Spinal cord (tissue), 10 donors: ENCODE measurements at places on chromosomes 3 and 15. TPM values are rescaled to one million over a fixed set of nuclear protein-coding genes. Genes with fewer than 3 reads are reported as not detected.
A peak's percentile ranks its signal among the peaks of the same experiment; 100 is the strongest.

Gene AMT
- total RNA-seq, result 16.4 TPM

Gene SHF
- total RNA-seq, result 29.1 TPM

Gene ZPLD1
- total RNA-seq, result 0.11 TPM

Gene TMEM108
- total RNA-seq, result 12.5 TPM

Gene CLSTN2
- total RNA-seq, result 44.5 TPM

Gene ATP10A
- 4.6 TPM for total RNA-seq

Gene EIF2A
- 85.0 TPM for total RNA-seq

Gene SLC15A2
- total RNA-seq, result 24.2 TPM

Gene LYZL4
- total RNA-seq, result not detected

Gene PLA2G4D
- total RNA-seq, result 0.06 TPM

Gene SLC9A9
- 39.7 TPM for total RNA-seq

Gene NPAP1
- total RNA-seq, result 0.69 TPM

Gene ADAMTS7
- total RNA-seq, result 4.9 TPM

Gene DISP2
- 13.3 TPM for total RNA-seq

Gene FGF12
- total RNA-seq, result 113 TPM

Gene APEH
- 100 TPM for total RNA-seq

GRCh38 chr15:89077750-89078149 is 10.5 kb upstream of the ABHD2 start:
- no peak for DNase-seq

DNA sequence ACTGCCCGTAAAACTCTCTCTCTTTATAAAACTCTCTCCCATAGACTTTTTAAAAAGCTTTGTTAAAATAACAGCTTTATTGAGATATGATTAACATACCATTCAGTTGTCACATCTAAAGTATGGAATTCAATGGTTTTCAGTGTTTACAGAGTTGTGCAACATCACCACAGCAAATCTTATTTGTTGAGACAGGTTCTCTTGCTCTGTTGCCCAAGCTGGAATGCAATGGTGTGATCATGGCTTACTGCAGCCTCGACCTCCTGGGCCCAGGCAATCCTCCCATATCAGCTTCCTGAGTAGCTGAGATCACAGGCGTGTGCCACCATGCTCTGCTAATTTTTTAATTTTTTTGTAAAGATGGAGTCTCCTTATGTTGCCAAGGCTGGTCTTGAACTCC is 35.9 kb upstream of the TRAK1 start:
- DNase-seq, result no peak

DNA sequence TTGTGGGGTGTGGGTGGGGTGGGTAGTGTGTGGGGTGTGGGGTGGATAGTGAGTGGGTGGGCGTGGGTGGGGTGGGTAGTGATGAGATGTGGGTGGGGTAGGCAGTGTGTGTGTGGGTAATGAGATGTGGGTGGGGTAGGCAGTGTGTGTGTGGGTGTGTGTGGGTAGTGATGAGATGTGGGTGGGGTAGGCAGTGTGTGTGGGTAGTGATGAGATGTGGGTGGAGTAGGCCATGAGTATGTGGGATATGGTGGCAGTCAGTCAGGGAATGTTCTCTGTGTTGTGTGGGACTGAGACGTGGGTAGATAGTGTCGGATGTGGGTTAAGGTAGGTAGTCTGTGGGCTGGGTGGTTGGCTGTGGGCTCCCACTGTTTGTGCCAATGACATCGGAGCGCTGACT is 7.1 kb downstream of the MINAR1 start:
- DNase-seq, result no peak

DNA sequence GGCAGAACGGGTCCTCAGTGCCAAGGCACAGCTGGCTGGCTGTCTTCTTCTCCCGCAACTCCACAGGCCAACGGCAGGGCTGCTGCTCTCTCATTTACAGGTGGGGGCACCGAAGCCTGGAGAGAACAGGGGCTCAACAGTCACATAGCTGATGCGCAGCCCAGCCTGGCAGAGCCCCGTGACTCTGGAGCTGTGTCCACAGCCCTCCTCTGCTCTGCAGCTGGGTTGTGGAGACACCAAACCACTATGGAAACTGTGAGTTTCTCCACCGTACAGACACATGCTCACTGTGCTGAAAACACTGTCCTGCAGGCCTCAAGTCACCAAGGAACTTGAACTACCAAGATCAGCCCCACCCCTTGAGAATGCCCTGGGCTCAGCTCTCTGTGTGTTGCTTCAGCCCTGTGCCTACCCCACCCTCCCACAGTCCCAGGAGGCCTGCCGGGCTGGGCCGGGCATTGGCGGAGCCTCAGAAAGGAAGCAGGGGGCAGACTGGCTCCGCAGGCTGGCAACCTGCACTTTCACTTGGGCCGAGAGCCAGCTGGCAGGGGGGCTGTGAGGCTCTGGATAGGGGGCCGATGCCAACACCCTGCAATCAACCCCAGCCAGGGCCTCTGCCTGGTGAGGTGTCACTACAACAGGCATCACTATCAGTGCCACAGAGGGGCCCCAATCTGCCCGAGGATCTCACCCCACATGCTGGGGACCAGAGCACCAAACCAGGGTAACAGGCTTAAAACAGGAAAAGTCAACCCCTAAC is 113.7 kb upstream of the RPL32 start:
- no peak for DNase-seq

DNA sequence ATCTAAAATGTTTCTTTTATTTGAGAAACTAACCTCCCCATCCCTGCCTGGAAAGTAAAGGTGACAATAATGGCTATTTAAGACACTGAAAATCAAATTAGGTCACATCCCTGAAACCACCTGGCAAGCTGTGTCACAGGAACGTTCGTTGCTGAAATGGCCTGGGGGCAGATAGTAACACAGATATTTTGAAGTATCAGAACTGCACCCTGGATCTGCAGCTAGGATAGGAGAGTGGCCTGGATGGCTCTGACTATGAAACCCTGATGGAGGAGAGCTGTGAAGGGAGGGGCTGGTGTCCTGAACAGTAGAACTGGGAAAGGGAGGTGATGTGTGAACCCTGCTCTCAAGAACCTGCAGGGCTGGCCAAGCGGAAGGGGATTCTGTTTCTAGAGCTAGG is 648.3 kb upstream of the CFAP20DC start:
- DNase-seq, result no peak

GRCh38 chr15:73986055-73986775 is 5.9 kb downstream of the STOML1 start:
- no peak for DNase-seq

DNA sequence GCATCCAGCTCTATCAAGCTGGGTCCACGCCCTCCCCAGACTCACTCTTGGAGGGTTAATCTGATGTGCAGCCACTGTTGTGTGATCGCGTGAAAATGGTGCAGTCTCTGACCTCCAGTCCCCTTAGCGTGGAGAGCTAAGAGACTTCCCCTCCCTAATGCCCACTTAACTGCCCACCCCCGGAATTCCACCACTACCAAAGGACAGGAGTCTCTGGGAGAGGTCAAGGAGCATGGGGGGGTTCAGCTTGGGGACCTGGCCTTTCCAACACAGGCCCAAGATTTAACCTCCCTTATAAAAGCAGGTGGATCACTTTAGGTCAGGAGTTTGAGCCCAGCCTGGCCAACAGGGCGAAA is 48.8 kb downstream of the CCDC12 start:
- no peak for DNase-seq

- DNase-seq, result no peak
These were observed 356.8 kb downstream of the FOXP1 start for GRCh38 chr3:71226565-71227269.

- no peak for DNase-seq
These were observed 27.7 kb downstream of the MAGI1 start for GRCh38 chr3:66010739-66011655.

DNA sequence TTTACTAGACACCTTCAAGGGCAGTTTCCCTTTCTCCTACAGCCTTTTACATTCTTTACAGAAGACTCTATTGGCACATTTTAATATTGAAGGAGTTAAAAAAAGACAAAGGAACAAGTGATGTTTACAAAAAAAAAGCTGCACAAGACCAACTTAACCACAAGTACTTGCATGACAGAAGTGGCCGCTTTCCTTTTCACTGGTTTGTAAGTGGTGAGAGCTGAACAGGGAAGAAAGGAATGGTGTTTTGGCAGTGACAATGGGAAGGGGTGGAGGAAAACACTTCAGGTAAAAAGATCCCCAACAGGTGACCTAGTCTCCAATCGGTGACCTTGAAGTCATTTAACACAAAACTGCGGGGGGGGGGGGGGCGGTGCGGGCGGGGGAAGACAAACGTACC is 1.1 kb downstream of the WDR72 start:
- no peak for DNase-seq

DNA sequence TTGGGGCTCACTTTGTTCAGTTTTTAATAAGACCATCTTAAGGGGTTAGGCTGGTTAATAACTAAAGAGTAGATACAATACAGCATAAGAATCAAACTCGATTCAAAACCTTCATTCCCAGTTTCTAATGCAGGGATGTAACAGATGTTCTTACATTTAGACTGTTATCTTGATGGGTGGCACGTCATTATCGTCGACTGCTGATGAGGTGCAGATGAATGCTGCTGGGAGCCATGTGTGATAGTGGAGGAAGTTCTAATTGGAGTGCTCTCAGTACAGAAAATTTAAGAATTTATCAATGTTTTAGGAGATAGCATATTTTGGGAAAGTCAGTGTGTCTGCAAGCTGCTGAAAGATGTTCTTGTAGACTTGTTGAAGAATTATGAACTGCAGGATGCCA is 331.5 kb downstream of the PTPRG start:
- peak; percentile 71 for DNase-seq

GRCh38 chr15:40010686-40011085 is 28.3 kb downstream of the SRP14 start:
- DNase-seq, result no peak

GRCh38 chr15:71752604-71753289 is 57.6 kb upstream of the NR2E3 start:
- DNase-seq, result no peak

DNA sequence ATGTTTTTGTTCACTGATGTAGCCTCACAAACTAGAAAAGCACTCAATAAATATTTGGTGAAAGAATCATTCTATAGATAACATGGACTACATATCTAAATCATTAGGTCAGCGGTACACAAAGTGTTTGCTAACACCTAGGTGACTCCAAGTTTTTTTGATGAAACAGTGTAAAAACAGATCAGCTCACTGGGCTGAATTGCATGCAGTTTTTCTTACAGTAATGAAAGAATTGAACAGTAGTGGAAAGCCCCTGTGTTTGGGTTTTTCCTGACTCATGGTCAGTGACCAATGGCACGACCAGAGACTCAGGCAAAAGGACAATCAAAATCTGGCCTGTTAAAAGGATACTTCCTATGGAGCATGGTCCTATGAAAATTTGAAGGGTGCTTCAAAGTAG is 384.3 kb upstream of the EPHA6 start:
- DNase-seq, result no peak

- no peak for DNase-seq
These were observed 99.5 kb downstream of the ZNF621 start for GRCh38 chr3:40624189-40624769.

- DNase-seq, result peak; percentile 31
These were observed 45.9 kb downstream of the CHDH start for GRCh38 chr3:53800041-53800906.

DNA sequence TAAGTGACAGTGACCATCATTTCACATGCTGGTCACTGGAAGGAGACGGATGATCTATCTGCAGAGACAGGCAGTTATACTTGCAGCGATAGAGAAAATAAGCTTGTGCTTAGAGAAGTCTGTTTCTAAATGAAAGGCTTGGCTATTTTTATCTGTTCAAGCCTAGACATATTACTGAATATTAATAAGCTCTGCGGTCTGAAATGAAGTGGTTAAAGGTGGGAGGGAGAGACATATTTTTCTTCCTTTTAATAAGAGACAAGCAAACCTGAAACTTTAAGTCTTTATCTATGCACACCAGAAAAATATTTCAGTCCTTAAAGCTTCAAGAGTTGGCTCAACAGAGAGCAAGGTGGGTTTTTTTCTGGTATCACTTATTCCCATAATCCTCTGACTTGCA is 99.0 kb downstream of the CD200R1L start:
- no peak for DNase-seq

DNA sequence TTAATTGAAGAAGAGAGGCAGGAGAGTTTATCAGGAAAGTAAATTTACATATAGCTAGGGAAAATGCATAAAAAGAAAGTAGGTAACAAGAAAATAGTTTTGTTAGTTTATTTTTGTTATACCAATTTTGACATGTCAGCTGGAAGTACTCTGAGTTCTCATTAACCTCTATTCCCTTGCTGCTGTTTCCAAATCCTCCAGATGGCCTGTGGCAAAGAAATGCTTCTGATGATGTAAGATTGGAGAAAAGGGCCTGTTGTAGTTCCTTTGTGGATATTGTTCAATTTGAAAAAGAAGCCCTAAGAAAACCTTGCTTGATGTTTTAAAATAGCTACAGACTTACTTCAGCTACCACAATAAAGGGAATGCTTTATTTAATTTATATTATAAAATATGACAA is 192.9 kb upstream of the SLITRK3 start:
- no peak for DNase-seq

GRCh38 chr15:77782691-77783090 is 150.0 kb upstream of the LINGO1 start:
- no peak for DNase-seq

- no peak for DNase-seq
These were observed 177.5 kb upstream of the CGNL1 start for GRCh38 chr15:57198654-57199291.

GRCh38 chr3:168847291-168847883 is 751.7 kb upstream of the GOLIM4 start:
- DNase-seq, result peak; percentile 52

GRCh38 chr15:89416339-89417183 is 79.8 kb downstream of the RHCG start:
- peak; percentile 92 for DNase-seq

- DNase-seq, result no peak
These were observed 172.8 kb downstream of the USP13 start for GRCh38 chr3:179825527-179826246.

DNA sequence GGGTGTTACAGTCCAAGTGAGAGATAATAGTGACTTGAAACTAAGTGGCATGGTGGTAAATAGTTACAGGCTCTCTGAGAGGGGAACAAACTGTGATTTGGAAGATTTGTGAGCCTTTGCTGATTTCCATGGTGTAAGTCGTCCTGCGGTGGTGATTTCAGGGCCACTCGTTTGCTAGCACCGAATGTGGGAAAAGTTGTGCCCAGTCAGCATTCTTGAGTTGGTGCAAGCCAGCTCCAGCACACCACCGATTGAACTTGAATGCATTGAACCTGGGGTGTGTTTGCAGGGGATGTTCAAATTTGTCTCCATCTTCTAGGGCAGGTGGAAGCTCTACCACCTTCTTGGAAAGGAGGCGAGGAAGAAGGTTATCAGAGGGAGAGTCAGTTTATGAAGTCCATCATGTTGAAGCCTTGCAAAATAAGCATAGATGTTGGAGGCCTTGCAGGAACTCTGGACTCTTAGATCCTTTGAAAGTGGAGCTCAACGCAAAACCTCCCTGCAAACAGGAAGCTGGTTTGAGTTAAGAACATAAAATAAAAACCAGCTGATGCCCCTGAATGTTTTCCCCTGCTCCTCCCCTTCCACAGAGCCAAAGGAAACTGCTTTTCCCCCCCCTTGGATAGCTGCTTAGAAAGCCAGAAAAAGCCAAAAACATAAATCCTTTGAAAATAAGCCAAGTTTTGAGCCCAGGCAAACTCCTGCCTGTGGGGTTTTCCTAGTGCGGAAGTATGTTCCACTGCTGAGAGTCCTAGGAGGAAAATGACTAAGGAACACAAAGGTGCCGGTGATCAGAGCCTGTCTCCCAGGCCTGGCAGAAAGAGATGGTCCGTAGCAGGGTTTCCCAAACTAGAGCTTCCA is 21.9 kb downstream of the MAPKBP1 start:
- no peak for DNase-seq
